SK-N-SH (cell line): ENCODE measurements at places on chromosomes 6 and 20. TPM values are rescaled to one million over a fixed set of nuclear protein-coding genes. Genes with fewer than 3 reads are reported as not detected.

GRCh38 chr20:1854246-1854645 lies 41.0 kb upstream of the SIRPA start:
- DNase-seq = no peak

The HCRTR2 gene
- polyA plus RNA-seq = not detected in 2 replicates

GRCh38 chr6:15058200-15059061 lies 187.4 kb upstream of the JARID2 start:
- peak; percentile 58 for DNase-seq

The FKBP1A gene
- polyA plus RNA-seq = 362 and 453 TPM in 2 replicates

GRCh38 chr6:107550241-107550840 lies 60.4 kb downstream of the SOBP start:
- DNase-seq = no peak

DNA sequence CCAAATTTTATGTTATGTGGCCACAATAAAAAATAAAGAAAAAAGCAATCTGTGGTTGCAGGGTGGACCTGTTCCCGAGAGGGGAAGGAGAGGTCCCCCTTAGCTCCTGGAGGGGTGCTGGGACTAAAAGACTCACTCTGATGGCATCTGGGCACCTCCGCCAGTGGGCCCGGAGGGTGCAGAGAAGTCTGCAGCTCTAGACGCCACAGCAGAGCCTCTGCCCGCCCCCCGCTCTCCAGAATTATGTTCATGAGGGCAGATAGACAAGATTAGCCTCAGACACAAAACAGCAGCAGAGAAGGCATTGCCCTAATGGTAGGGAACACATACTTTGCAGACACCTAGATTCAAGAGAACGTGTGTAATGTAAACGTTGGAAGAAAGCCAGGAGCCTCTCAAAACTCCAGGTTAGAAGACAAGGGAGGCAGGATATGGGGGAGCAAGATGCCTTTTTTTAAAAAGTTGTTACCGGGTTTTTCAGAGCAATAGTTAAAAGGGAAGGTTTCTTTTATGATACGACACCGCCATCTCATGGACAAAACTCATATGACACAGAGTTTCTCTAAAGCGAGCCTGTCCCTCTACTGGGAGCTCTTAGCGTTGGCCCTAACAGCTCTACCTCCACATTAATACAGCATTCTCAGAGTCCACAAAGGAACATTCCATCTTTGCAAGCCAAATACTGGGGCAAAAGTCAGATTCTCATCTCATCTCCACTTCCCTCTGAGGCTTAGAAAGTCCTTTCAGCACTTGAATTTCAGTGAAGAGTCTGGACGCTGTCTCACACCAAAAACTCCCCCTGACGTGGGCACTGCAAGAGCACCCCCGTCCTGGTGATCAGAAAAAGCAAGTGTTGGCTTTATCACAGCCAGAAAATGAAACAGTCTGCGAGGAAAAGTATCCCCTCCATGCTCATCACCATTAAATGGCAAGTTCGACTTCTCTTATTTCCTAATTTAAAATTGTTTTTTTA lies 47.2 kb downstream of the FOXF2 start:
- peak; percentile 71 for DNase-seq

DNA sequence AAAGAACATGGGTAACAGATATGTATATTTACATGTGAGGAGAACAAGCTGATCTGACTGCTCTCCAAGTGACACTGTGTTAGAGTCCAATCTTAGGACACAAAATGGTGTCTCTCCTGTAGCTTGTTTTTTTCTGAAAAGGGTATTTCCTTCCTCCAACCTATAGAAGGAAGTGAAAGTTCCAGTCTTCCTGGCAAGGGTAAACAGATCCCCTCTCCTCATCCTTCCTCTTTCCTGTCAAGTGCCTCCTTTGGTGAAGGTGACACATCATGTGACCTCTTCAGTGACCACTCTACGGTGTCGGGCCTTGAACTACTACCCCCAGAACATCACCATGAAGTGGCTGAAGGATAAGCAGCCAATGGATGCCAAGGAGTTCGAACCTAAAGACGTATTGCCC lies 5.2 kb downstream of the HFE start:
- no peak for DNase-seq

DNA sequence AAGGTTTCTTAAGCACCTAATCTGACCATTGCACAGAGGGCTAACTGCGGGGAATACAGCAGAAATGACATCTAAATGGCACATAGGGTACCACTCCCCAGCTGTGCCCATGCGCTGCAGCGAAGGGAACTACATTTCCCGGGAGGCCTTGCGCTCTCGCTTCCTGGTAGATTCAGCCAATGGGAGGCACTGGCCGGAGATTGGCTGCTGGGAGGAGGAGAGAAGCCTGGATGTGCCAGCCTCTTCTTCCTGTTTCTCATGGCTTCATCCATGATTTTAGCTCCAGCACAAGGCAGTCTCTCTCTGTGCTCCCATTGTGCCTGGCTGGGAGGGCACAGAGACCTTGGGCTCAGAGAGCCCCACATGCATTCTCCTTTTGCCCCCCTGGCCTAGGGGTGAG lies 101.7 kb upstream of the FOXA2 start:
- DNase-seq = peak; percentile 60

The OPRM1 gene
- 0.15 and 1.0 TPM in 2 replicates for polyA plus RNA-seq

The PPP1R14C gene
- not detected in 2 replicates for polyA plus RNA-seq
